ENCODE measurements at places on chromosomes 3 and 15.

GRCh38 chr15:52137432-52138357 is 25.1 kb upstream of the BCL2L10 start:
- H3K27ac ChIP-seq, result no peak overlapping the region
- H3K36me3 ChIP-seq, result peaks cover 22% of the 10 kb centered on the region
- DNase-seq, result no peak
- H3K4me1 ChIP-seq, result no peaks in the 10 kb centered on the region
- H3K27me3 ChIP-seq, result no peaks in the 10 kb centered on the region

GRCh38 chr3:134342259-134342658 is 32.0 kb downstream of the AMOTL2 start:
- no peaks in the 10 kb centered on the region for H3K27me3 ChIP-seq
- peaks cover 33% of the 10 kb centered on the region for H3K4me1 ChIP-seq
- H3K36me3 ChIP-seq, result no peaks in the 10 kb centered on the region
- H3K27ac ChIP-seq, result peak overlapping the region; percentile 12
- no peak for DNase-seq

GRCh38 chr3:196203846-196204245 is 7.4 kb downstream of the ZDHHC19 start:
- H3K4me1 ChIP-seq, result peaks cover 10% of the 10 kb centered on the region
- no peaks in the 10 kb centered on the region for H3K27me3 ChIP-seq
- no peak for DNase-seq
- no peaks in the 10 kb centered on the region for H3K36me3 ChIP-seq
- H3K4me3 ChIP-seq, result no peak overlapping the region

- no peaks in the 10 kb centered on the region for H3K27me3 ChIP-seq
- H3K36me3 ChIP-seq, result no peaks in the 10 kb centered on the region
- peaks cover 4% of the 10 kb centered on the region for H3K4me1 ChIP-seq
- H3K4me3 ChIP-seq, result no peak overlapping the region
These were observed 88.3 kb upstream of the ADAMTSL3 start for GRCh38 chr15:83565553-83566159.

DNA sequence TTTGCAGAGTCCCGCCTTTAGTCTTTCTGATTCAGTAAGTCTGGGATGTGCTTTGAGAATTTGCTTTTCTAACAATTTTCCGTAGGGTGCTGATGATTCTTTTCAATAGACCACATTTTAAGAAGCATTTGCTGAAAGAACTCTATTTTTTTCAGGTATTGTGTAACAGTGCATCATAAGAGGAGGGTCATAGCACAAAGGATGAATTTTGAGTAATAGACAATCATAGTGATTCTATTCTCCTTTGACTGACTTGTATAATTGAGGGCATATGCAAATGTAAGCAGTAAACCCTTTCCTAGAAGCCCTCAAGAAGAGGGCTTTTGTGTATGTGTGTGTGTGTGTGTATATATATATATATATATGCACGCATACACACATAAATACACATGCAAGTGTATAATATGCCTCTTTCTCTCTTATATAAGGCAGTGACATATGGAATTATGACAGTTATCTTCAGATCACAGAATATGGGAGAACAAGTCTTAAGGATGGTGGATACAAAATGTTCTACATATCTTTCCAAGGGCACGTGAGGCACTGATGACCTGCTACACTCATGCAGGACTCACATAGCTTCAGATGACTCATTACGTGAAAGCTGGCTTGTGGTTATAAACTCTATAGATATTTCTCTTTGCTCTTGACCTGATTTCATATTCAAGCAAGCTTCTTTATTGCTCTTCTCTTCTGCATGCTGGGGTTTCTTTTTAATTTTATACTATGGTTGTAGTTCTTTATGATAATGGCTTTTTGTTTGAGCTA is 6.5 kb upstream of the PLSCR1 start:
- H3K4me1 ChIP-seq, result no peaks in the 10 kb centered on the region
- H3K27ac ChIP-seq, result no peak overlapping the region
- no peaks in the 10 kb centered on the region for H3K36me3 ChIP-seq
- no peak for DNase-seq

DNA sequence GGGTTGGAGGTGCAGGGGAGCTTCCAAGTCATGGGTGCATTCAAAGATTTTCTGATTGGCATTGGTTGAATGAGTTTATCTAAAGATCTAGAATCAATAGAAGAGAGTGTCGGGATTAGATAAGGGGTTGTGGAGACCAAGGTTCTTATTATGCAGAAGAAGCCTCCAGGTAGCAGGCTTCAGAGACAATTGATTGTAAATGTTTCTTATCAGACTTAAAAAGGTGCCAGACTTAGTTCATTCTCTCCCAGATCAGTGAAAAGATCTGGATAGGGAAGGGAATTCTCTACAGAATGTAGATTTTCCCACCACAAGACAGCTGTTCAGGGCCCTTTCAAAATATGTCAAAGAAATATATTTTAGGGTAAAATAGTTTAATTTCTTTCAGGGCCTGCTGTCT is 129.5 kb downstream of the LIPC start:
- H3K27me3 ChIP-seq, result no peaks in the 10 kb centered on the region
- H3K4me3 ChIP-seq, result no peak overlapping the region
- no peak overlapping the region for H3K27ac ChIP-seq
- no peaks in the 10 kb centered on the region for H3K4me1 ChIP-seq
- H3K36me3 ChIP-seq, result no peaks in the 10 kb centered on the region
- DNase-seq, result no peak

DNA sequence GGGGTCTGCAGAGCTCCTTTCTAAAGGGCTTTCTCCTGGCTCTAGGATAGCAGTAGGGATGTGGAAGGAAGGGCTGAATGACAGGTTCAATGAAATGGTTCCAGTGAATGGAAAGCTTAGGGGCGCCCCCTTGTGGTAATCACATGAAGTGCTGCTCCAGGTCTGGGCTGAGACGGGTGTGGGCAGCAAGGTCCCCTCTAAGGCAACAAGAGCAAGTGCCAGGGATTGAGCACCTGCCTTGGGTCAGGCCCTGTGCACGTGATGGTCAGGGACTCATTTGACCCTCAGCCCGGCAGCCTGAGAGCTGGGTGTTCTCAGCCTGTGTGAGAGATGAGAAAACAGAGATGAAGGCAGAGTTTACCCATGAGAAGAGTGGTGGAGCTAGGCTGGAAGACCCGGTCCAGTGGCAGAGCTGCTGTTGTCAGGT is 12.1 kb upstream of the CX3CR1 start:
- no peaks in the 10 kb centered on the region for H3K27me3 ChIP-seq
- H3K4me3 ChIP-seq, result no peak overlapping the region
- H3K27ac ChIP-seq, result no peak overlapping the region
- DNase-seq, result peak; percentile 95
- H3K4me1 ChIP-seq, result peaks cover 11% of the 10 kb centered on the region

DNA sequence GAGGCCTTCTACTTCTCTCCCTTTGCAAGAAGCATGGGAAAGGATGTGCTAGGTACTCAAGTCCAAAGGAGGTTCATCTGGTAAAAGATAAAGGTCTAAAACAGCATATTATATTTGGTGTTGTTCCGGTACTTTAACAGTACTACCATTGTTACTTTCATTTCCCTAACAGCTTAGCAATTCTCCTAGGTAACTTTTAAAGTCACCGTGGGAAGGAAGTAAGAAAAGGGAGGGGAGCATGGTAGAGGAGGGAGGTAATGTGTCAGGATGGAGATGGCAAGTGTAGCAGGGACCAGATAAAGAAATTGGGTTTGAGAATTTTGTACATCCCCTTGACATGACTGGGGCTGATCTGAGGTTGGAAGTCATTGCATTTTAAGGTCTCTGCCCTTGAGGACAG is 89.4 kb upstream of the SKOR1 start:
- DNase-seq, result no peak
- no peak overlapping the region for H3K27ac ChIP-seq
- no peaks in the 10 kb centered on the region for H3K36me3 ChIP-seq
- peaks cover 20% of the 10 kb centered on the region for H3K4me1 ChIP-seq

DNA sequence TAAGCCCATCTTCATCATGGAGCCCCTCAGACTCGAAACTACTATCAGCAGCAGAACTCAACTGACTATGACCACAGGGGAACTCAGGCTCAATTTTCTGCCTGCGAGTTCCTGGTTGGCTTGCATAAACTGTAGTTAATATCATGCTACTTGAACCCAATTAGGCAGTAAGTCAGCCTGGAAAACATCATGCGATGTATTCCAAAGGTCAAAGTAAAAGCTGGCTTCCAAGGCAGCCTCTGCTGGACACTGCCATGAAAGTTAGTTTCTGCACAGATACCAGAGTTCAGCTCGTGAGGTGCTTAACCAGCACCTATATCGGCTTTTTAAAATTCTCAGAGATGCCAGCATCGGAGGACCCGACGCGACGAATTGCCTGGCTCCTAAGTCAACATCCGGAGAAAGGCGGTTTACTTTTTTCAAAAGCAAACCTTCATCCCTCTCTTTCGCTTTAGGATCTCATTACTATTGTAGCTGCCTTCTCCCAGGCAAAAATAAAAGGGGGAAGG is 3.8 kb downstream of the ANP32A start:
- peaks cover 55% of the 10 kb centered on the region for H3K4me1 ChIP-seq
- DNase-seq, result no peak
- H3K27ac ChIP-seq, result peak overlapping the region; percentile 94
- H3K4me3 ChIP-seq, result peak overlapping the region; percentile 94

DNA sequence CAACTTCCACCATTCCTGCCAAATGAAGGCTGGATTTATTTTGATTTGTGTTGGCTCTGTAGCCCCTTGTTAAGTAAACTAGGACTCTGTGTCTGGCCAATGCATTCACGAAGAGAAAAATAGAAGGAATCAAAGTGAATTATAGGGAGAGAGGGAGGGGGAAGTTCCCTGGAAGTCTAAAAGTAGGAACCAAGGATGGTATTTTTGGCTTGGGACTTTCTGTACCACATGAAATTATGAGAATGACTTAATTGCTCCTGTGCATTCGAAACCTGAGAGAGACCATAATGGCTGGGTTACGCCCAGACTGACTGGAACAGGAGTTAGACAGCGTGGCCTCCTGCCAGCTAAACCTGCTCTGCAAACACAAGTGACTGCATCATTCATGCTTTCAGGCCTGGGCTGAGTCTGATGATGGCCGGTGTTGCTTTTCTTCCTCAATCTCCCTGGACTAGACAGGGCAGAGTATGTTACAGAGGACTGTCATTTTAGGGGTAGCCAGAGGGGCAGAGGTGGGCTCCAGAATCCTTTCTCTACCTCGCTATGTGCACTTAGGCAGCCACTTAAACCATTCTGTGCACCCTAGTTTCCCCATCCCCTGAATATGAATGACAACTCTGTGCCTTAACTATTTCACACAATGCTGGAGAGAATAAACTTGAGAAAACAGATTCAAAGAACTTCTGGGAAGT is 58.9 kb downstream of the MYO1E start:
- H3K4me3 ChIP-seq, result no peak overlapping the region
- H3K36me3 ChIP-seq, result no peaks in the 10 kb centered on the region
- peak overlapping the region; percentile 67 for H3K27ac ChIP-seq
- no peak for DNase-seq

DNA sequence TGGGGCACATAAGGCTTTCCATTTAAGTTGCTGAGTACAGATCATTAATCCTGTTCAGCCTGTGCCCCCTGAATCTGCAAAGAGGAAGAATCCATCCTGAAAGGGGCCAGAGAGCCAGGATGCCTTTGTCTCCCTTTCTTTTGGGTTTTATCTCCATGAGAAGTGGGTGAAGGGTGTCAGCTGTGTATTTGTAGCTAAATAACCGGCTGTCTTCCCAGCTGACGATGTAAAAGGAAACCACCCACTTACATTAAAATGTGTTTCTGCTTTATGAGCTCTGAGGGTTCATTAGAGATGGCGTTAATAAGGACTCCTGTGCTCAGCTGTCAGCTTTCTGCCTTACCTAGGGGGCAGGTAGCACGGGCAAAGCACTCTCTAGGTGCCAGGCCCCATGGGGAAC is 83.4 kb downstream of the SLCO3A1 start:
- no peak overlapping the region for H3K27ac ChIP-seq
- no peaks in the 10 kb centered on the region for H3K36me3 ChIP-seq
- H3K27me3 ChIP-seq, result no peaks in the 10 kb centered on the region
- DNase-seq, result no peak

DNA sequence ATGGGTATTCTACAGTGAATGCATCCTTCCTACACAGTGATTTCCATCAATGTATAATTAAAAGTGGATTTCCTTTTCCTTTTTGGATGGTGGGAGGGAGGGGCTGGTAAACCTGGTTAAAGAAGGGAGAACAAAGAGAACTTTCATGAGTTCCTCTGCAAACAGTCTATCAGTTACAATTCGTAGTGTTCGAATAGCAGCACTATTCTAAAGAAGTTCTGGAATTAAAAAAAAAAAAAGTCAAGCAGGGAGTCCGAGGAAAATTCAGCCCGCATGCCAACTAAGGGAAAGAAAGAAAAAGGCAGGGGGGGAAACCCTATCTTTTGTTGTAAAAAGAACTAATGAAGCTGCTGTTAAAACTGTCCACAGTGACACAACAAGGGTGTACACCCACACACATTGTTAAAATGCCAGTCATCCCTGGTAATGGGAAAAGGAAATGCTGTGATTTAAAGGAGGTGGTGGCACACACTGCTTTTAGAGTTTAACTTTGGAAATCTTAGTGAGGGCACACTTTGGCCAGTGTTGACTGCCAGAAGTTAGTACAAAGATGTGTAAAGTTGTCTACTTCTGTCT is 521.2 kb downstream of the ZIC1 start:
- no peak overlapping the region for H3K4me3 ChIP-seq
- H3K27ac ChIP-seq, result no peak overlapping the region
- H3K4me1 ChIP-seq, result no peaks in the 10 kb centered on the region

DNA sequence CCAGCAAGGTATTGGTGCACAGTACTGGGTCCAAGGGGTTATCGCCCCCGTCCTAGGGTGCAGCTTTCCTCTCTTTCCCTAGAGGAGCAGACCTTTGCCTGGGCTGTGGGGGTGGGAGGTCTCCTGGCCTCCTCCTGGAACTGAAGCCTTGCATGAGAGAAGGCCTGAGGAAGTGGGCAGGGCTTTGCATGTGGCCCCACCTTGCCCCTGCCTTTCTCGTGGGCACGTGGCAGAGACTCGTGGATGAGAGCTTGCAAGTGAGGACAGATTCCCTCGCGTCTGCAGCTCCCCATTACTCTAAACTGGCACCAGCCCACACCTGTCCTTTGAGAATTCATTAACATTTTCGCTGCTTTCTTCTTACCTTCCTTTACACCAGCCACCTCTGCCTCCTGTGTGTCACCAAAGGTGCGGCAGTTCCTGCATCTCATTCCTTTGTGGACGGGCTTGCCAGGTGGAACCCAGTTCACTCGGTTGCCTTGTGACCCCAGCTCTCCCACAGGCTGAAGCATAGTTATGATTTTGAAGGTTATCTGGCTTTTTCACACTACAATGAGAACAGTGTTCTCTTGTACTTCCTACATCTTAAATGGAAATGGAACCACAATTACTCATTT is 40.9 kb upstream of the NR2C2 start:
- no peaks in the 10 kb centered on the region for H3K27me3 ChIP-seq
- no peak for DNase-seq
- no peak overlapping the region for H3K4me3 ChIP-seq
- H3K36me3 ChIP-seq, result peaks cover 12% of the 10 kb centered on the region
- peaks cover 10% of the 10 kb centered on the region for H3K4me1 ChIP-seq

- no peak overlapping the region for H3K4me3 ChIP-seq
- no peaks in the 10 kb centered on the region for H3K27me3 ChIP-seq
- H3K27ac ChIP-seq, result peak overlapping the region; percentile 57
- H3K4me1 ChIP-seq, result peaks cover 68% of the 10 kb centered on the region
- no peaks in the 10 kb centered on the region for H3K36me3 ChIP-seq
These were observed 32.1 kb downstream of the ACKR2 start for GRCh38 chr3:42841332-42841731.

GRCh38 chr15:58962662-58963565 is 24.5 kb upstream of the RNF111 start:
- no peak overlapping the region for H3K27ac ChIP-seq
- DNase-seq, result no peak
- no peak overlapping the region for H3K4me3 ChIP-seq
- H3K36me3 ChIP-seq, result no peaks in the 10 kb centered on the region
